Right ventricle myocardium superior (tissue), 1 donor: ENCODE measurements at places on chromosomes 7 and 10. TPM values are rescaled to one million over a fixed set of nuclear protein-coding genes. Genes with fewer than 3 reads are reported as not detected.

The OGDHL gene
- 1.8 TPM for total RNA-seq

The NRG3 gene
- total RNA-seq: 0.19 TPM

The ATOH7 gene
- total RNA-seq: not detected

The VWA2 gene
- 0.08 TPM for total RNA-seq
